ENCODE measurements at places on chromosomes 5 and 9.
A peak's percentile ranks its signal among the peaks of the same experiment; 100 is the strongest.

- DNase-seq: no peak
These were observed 15.3 kb downstream of the HNRNPH1 start for GRCh38 chr5:179608131-179608581.

DNA sequence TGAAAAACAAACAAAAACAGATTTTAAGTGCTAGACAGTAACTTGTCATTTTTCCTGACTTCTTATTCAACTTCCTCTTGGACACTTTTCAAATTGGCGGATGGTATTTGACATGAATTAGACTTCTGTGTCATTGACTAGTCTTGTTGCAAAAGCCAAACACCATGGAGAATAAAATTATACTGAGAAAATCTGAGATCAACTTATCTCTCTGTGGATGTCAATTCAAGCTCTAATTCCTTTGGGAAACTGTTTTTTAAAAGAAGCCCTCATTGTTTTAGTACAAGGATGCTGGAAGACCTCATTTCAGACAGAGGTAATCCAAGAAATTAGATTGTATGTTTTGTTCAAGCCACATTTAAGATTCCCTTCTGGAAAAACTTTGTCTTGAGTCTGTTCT is 831.0 kb downstream of the SEMA5A start:
- DNase-seq: no peak

DNA sequence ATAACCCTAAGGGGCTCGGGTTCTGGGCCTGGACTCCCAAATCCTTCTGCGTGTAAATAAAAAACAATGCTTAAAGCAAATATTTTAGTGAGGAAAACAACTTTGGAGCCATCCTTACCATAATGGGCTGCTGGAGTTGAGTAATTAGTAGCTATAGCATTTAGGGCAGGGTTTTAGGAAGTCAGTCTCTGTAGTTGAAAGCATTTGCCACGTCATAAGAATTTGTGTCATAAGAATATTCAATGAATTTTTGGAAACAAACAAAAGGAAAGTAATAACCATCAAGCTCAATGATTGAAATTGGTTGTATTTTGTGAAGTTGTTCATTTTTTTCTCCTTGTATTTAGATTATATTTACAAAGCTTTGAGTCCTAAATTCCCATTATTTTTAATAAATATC is 114.8 kb upstream of the ELL2 start:
- DNase-seq: no peak

DNA sequence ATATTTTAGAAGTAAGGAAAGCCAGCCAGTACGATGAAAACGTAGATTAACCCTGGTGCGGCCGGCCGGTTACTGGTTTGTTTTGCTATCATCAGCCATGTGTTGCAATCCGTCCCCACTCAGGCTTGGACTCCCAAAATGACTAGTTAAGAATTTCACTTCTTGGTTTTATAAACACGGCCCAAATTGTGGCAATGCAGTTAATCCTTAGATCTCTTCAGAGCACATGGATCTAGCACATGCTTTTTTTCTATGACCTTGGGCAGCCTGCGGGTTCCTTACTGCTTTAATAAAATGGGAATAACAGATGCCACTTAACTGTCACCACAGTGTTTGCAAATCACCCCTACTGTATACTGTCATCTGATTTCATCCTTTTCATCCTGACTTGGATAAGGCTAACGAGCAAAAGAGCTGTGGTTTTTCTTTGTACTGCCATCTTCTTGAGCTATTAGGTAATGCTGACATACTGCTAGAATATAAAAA is 1.5 kb downstream of the NDFIP1 start:
- peak; percentile 20 for DNase-seq

- DNase-seq: no peak
These were observed 226.1 kb upstream of the NMUR2 start for GRCh38 chr5:152631221-152631620.

Measured in fibroblast of skin of back (primary cell).